HFFc6 (cell line): ENCODE measurements at places on chromosomes 6 and 20.
A peak's percentile ranks its signal among the peaks of the same experiment; 100 is the strongest.

GRCh38 chr20:41179961-41180360 is 42.6 kb downstream of the PLCG1 start:
- DNase-seq, result no peak

DNA sequence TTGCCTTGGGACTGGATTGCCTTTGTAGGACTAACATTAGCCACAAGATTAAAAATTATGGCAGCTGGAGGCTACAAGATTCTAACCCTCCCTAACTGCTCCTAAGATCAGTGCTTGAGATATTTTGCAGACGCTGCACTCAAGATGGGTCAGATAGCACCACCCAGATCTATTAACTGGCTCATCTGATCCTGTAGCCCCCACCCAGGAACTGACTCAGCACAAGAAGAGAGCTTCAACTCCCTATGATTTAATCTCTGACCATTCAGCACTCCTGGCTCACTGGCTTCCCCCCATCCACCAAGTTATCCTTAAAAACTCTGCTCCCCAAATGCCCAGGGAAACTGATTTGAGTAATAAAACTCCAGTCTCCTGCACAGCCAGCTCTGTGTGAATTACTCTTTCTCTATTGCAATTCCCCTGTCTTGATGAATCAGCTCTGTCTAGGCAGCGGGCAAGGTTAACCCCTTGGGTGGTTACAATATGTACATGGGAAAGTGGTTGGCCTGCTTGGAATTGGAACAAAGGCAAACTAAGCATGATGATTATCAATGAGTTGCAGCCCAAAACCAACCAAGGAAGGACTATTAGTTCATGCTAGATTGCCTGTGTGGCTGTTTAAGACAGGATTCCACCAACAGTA is 111.3 kb downstream of the OR2B2 start:
- DNase-seq, result no peak

- DNase-seq, result no peak
These were observed 5.9 kb upstream of the ASXL1 start for GRCh38 chr20:32352121-32352720.

DNA sequence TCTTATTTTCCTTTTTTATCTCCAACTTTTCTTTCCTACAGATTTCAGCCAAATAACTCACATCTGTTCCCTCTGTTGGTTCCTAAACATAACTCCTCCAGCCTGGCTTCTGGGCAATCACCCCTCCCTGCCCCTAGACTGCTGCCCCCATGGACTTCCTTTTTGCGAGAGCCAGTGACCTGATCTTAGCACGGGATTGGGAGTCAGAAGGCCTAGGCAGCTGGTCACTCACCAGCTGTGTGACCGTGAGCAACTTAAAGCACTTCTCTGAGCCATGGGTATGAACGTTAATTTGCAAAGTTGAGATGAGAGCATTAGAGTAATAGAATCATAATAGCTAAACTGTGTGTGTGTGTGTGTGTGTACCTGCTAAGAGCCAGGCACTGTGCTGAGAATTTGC is 4.5 kb upstream of the MMP9 start:
- DNase-seq, result no peak

DNA sequence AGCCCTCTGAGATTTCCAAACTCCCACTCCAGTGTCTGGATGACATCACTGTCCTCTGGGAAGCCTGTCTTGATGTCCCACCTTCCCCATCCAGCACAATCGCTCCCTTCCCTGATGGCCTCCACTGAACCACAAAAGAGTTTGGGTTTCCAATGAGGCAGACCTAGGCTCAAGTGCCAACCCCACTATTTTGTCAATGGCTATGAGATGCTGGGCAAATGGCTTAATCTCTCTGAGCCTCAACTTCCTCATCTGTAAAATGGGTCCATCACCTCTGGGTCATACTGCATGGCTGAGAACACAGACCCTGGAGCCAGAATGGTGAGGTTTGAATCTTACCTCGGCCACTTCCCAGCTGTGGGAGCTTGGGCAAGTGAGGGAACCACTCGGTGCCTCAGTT is 11.7 kb downstream of the SLC13A3 start:
- no peak for DNase-seq

GRCh38 chr6:146679386-146679785 is 80.6 kb downstream of the ADGB start:
- DNase-seq, result no peak

DNA sequence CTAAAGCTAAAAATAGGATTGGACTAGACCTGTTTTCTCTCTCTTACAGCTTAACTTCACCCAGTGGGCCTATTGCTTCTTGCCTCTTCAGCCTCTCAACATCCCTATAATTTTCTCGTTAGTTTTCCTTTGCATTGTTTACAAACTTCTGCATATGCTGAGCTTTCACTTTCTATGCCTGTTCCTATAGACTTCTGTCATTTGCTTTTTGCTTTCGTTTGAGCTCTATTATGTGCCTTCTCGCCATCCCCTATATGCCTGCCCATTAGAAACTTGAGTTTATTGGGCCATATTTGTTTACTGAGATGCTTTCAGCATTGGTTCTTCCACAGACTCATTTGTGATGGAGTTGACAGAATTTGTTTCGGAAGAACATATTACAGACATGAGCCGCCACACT is 40.9 kb downstream of the NCOA7 start:
- no peak for DNase-seq

DNA sequence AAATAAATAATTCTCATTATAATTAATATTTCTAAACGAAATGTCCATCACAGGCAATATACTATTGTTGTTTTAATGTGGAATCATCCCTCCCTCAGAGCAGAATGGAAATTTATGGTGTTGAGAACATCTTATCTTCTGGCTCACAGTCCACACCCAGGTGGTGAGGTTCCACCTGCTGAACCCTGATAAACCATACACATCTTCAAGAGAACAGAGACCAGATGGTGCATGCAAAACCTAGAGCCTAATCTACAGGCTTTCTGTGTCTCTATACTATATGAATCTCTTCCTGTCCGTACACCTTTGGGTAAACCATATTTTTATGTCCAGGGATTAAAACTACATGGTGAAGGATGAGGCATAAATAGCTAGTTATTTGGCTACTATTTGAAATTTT is 52.3 kb upstream of the UFL1 start:
- no peak for DNase-seq

DNA sequence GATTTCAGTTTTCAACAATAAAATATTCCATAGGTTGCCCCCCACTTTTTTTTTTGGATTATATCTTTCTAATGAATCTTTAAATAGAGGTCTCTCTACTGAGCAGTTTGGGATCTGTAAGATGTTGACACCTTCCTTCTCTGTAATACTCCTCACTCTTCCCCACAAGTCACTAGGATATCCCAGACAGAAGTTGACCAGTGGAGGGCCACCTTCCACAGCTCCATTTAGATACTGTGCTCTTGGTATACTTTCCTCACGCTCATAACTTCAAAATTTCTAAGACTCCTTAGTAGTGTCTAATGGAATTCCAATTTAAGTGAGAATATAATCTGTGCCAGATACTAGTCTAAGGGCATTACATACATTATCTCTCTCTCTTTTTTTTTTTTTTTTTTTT is 159.0 kb upstream of the BEND3 start:
- DNase-seq, result no peak

DNA sequence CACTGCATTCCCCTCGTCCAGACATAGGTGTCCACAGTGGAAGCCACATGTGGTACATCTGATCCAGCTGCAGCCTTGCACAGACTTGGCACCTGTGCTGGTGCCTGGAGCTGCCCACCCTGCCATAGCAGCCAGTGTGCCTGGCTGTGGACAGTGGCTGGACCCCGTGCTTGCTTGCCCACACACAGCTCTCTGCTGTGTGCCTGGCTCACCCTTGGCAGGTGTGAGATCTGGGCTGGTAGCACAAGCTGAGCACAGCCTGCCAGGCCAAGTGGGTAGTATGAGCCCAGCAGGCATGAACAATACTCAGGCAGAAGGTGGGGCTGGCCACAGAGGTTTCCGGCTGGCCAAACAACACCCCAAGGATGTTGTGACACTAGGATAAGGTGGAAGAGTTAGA is 614.4 kb downstream of the BCKDHB start:
- no peak for DNase-seq

- no peak for DNase-seq
These were observed 459.8 kb upstream of the RUNX2 start for GRCh38 chr6:44868335-44868668.

- no peak for DNase-seq
These were observed 100.8 kb downstream of the DTD1 start for GRCh38 chr20:18688676-18689075.

GRCh38 chr6:167577891-167578361 is 248.8 kb upstream of the AFDN start:
- DNase-seq, result no peak

GRCh38 chr6:154650351-154650750 is 82.9 kb upstream of the SCAF8 start:
- DNase-seq, result no peak

DNA sequence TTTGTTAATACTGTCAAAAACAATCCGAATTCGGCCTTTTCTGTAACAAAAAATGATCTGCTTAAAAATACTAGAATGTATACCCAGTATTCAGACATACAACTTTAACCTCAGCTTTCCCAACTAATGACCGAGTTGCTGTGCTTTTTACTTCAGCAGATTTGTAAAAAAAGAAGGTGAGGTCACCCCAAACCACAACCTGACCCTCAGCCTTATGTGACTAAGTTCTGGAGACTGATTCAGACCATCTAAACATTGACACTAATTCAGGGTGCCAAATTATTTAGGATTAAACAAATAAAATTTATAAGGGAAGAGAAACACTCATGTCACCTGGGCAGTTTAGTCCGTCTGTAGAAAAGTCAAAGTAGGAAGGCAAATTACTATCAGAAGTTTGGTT is 7.7 kb downstream of the CCN6 start:
- peak; percentile 25 for DNase-seq

GRCh38 chr20:24891546-24892393 is 57.3 kb upstream of the CST7 start:
- no peak for DNase-seq

- no peak for DNase-seq
These were observed 87.0 kb downstream of the HIVEP2 start for GRCh38 chr6:142857796-142858555.

GRCh38 chr6:108988765-108989164 is 105.9 kb downstream of the SESN1 start:
- no peak for DNase-seq

DNA sequence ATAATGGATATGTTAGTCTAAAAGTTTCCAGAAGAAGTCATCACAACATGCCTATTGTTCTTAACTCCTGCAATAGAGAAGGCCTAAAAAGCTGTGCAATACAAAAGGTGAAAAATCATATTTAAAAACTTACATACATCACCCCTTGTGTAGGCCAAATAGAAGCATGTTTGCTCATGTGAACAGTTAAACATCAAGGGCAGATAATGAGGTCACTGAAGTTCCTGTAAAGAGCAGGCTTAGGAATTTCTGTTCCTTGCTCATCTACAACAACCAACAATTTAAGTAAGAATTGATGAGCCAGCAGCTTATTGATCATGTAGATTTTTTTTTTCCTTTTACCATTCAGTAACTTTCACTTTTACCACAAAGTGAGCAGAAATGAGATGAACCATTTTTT is 7.5 kb upstream of the NUP153 start:
- DNase-seq, result no peak

GRCh38 chr20:51602131-51602530 is 59.6 kb upstream of the NFATC2 start:
- DNase-seq, result no peak

- DNase-seq, result peak; percentile 15
These were observed 5.2 kb downstream of the RNF217 start for GRCh38 chr6:124967444-124967843.

DNA sequence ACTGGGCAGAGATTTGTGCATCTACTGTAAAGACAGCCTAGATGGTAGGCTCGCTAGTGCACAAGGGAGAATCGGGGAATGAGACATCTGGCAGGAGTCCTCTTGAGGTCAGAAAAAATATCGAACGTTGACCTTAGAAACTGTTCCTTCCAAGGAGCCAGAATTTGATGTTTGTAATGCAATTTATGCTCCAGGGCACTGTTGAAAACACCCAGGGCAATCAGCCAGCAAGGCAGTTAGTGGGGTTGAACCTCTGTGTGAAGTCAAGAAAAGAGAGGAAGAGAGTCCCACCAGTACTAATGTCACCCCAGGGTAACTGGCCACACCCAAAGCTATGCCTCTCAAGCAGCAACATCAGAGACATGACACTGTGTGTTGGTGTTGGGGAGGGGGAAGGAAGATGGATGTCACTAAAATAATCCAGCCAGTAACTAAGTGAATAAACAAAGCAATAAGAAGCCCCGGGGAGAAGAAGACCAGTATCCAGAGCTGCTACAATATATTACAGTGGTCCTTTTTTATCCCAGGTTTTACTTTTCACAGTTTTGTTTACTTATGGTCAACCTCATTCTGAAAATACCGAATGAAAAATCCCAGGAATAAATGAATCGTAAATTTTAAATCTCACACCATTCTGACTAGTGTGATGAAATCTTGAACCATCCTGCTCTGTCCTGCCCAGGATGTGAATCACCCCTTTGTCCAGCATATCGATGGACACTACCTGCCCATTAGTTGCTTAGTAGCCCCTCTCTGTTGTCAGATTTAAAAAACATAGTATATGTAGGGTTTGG is 32.9 kb upstream of the PDE10A start:
- no peak for DNase-seq

- no peak for DNase-seq
These were observed 3.1 kb downstream of the NTSR1 start for GRCh38 chr20:62711703-62712101.

GRCh38 chr6:352474-352873 is 39.1 kb upstream of the IRF4 start:
- DNase-seq, result no peak

DNA sequence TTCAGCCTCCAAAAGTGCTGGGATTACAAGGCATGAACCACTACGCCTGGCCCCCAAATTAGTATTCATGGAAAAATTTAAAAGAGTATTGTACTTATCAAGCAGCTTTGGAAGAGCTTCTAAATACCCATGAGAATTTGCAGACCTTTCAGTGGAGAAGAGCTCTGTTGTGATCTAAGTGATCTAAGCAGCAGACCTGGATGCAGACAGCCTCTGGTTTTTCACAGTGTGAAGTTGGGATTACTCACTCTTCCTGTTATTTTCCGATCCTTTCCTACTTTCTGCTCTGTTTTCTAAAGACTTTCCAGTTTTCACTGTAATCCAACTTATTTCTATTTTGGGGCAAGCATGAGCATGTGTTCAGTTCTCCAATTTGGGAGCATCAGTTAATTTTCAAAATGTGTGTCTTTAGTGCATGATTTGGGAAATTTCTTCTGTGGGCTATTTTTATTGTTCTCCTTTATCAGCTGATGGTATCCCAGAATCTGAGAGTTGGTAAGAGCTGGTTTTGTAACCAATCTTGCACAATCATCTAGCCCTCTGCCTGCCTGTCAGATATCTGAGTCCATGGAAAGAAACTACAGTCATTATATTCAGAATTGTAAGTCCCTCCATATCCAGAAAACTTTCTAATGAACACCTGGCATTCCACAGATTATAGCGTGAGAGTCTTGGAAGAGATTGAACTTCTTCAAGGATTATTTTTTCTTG is 207.7 kb upstream of the DTNBP1 start:
- no peak for DNase-seq

GRCh38 chr6:115717062-115717461 is 343.6 kb downstream of the FRK start:
- DNase-seq, result no peak
